Stimulated activated CD4-positive, alpha-beta T cell treated with anti-CD3 and anti-CD28 coated beads, TNF-alpha, amount 100 ng/mL, for 48 hours (primary cell): ENCODE measurements at places on chromosomes 11 and 22.

DNA sequence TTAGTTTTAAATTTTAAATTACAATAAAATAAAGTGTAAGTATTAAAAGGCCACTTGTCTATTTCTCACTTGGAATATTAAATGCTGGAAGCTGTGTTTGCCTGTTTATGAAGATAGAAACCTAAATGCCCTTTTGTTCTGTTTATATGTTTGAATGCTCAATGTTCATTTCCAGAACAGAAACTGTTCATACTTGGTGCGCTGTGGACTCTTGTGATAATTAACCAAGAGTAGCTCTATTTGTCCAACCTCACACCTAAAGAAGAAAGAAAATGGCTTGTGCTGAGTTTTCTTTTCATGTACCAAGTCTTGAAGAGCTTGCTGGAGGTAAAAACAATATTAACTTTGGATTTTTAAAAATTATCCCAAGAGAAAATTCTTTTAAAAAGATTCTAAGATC is 5.7 kb downstream of the C11orf54 start:
- no peak for DNase-seq

DNA sequence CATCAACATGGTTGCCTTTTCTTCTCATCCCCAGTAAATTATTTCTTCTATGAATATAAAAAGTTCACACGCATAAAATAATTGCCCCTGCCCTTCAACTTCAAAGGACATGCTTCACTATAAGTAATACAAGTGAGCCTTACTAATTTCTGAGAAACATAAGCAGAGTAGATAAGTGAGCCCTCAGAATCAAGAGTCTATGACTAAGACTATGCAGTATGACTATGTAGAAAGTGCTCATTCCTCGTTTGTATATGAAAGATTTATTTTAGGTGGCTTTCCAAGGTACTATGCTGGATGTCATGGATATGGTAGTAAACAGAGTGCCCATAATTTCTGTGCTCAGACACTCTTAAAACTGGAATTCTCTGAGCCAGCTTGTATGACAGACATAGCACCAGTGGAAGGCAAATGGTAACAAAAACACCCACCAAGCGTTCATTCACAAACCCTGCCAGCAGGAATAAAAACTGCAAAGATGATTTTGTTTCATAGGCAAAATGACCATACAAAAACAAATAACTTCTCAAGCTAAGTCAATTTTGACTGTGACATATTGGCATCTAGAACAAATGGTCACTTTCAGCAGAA is 189.8 kb downstream of the CADM1 start:
- no peak for DNase-seq

DNA sequence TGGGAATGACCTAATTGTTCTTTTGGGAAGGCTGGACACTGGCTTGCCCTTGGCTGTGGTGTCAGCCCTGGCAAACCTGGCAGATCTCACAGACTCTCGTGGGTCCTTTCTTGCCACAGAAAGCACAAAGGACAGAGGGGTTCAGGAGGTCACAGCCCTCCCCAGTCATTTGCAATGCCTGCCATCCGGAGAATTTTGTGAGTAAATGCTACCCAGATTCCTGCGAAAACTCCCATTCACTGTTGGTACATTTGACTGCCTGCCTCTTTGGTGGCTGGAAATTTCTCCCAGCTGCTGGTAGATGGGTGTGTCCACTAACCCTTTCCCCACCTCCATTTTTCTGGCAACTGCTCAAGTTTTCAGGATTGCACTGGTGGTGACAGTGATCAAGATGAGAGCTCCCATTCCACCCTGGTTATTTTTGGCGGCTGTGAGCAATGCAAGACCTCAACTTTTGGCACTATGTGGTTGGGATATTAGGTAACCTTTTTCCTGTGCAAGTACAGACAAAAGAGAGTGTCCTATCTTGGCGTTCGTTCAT is 155.7 kb downstream of the NAV2 start:
- no peak for DNase-seq

- DNase-seq, result no peak
These were observed 23.3 kb downstream of the OR4D9 start for GRCh38 chr11:59534676-59535075.

DNA sequence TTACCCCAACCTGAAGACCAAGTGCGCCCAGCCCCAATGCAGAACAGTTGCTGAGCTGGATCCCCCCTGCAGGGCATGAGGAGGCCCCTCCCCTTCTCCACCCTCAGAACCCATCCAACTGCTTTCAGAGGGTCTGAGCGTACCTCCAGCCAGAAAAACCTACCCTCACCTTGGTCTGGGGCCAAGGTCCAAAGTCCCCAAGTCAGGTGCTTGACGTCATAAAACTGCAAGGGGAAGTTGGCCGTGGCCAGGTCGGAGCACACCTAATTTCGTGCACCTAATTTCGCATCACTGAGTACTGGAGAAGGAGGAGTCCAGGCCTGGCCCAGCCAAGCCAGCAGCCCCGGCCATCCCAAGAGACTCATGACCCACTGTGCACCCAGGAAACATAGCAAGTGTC is 289.8 kb downstream of the CTTN start:
- no peak for DNase-seq

DNA sequence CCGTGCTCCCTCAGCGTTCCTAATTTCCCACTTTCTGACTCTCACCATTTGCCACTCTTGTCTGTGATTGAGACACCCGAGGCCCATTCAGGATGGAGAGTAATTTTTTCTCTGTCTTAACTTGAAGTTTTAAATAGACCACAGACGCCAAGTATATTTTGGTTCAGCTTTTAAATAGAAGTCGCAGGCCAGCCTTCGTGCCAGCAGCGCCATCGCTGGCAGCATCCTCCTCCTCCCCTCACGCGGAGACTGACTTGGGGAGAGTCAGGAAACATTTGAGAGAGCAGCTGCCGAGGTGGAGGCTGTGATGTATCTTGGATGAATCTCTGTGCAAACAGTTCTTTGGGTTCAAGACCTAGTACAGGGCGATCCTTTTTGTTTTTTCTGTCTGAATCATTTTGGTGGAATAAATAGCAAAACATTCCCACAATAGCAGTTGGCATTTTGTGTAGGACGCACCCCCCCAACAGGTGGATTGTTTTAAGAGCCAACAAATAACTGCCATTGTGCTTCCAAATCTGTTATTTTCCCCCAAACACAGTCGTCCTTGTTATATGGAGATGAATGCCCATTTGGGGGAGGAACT is 889 bp upstream of the DMC1 start:
- no peak for DNase-seq

GRCh38 chr11:36724742-36725385 is 126.8 kb upstream of the RAG2 start:
- no peak for DNase-seq

DNA sequence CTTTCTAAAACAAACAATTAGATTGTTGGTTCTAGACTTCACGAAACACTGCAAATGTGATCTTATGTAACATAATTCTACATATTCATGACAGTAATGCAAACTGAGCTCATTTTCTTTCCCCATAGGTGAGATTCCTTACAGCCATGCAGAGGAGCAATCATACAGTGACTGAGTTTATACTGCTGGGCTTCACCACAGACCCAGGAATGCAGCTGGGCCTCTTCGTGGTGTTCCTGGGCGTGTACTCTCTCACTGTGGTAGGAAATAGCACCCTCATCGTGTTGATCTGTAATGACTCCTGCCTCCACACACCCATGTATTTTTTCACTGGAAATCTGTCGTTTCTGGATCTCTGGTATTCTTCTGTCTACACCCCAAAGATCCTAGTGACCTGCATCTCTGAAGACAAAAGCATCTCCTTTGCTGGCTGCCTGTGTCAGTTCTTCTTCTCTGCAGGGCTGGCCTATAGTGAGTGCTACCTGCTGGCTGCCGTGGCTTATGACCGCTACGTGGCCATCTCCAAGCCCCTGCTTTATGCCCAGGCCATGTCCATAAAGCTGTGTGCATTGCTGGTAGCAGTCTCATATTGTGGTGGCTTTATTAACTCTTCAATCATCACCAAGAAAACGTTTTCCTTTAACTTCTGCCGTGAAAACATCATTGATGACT is 1.5 kb downstream of the OR9G1 start:
- DNase-seq, result no peak

GRCh38 chr11:104876324-104876723 is 21.9 kb downstream of the CASP12 start:
- no peak for DNase-seq
